ENCODE measurements at places on chromosomes 6 and 20.

GRCh38 chr6:19691465-19692167, 145.6 kb upstream of the ID4 start:
- DNase-seq: no peak

- no peak for DNase-seq
These were observed 46.0 kb upstream of the NXT1 start for GRCh38 chr20:23304616-23305015.

GRCh38 chr6:44117397-44118128, 9.7 kb downstream of the MRPL14 start:
- peak; percentile 62 for DNase-seq

DNA sequence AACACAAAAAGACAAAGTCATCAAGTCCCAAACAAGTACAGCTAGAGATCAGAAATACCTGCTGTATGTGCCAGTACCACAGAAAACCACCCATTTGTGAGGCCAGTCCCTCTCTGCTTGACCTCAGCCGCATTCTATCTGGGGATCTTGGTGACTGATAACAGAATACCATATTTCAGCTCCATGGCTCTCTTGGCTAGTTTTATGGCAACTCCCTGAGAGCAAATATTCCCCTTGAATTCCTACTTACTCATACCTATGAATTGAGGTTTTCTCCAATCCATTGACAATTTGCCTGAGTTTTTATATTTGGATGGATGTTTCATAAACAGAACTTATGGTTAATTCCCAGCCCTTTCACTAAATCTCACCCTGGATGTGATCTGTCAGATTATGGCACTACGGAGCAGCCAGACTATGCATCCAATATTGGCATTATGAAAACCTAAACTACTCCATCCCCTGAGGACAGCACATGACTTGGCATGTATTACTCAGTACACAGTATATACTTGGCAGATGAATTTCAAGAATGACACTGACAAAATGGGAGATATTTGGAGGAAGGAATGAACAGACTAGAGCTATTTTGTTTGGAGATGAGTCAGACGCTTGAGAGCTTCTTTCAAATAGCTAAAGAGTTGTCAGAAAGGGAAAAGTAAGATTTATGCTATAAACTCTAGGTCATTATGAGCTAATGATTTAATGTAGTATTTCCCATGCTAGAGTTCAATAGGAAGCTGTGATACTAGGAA, 95.7 kb downstream of the PRDM1 start:
- DNase-seq: peak; percentile 38

DNA sequence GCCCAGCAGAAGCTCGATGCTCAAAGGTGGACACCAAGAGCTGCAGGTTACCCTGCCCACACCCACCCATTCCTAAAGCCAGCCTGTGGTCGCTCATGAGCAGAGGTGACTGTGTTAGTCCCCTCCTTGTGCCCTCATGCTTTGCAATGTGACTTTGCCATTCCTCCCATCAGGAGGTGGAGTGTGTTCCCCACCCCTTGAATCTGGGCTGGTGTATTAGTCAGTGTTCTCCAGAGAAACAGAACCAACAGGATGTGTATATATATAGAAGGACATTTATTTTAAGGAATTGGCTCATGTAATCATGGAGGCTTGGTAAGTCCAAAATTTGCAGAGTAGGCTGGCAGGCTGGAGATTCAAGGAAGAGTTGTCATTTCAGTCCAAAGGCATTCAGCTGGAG, 54.4 kb upstream of the RNF24 start:
- no peak for DNase-seq

DNA sequence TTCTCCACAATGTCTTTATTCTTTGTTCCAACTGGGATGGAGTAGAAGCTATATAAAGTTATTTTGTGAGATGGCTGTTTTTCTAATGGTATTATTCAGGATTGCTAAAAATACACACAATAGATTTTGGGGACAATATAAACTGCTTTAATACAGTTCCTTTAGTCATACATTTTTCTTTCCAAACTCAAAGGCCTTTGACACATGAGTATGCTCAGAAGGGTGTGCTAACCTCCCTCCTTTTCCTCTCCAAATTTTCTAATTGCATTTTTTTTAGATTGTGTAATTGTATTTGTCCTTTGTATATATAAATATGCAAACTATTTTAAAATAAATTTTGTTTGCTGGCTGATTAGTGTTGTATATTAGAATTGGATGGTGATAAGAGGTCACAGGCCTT, 119.6 kb upstream of the FOXO3 start:
- DNase-seq: no peak

GRCh38 chr6:125932451-125932795, 24.1 kb upstream of the HINT3 start:
- no peak for DNase-seq

DNA sequence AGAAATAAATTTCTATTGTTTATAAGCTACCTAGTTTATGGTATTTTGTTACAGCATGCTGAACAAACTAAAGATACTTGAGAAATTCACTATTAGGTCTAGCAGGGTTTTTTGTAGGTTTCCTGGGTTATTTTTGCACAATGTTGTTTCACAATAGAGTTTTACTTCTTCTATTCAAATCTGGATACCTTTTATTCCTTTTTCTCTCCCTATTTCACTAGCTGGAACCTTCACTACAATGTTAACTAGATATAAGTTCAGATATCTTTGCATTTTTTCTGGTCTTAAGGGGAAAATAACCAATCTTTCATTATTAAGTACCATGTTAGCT, 237.7 kb upstream of the CITED2 start:
- DNase-seq: no peak

- DNase-seq: peak; percentile 45
These were observed 1.2 kb downstream of the PM20D2 start for GRCh38 chr6:89146718-89147700.

DNA sequence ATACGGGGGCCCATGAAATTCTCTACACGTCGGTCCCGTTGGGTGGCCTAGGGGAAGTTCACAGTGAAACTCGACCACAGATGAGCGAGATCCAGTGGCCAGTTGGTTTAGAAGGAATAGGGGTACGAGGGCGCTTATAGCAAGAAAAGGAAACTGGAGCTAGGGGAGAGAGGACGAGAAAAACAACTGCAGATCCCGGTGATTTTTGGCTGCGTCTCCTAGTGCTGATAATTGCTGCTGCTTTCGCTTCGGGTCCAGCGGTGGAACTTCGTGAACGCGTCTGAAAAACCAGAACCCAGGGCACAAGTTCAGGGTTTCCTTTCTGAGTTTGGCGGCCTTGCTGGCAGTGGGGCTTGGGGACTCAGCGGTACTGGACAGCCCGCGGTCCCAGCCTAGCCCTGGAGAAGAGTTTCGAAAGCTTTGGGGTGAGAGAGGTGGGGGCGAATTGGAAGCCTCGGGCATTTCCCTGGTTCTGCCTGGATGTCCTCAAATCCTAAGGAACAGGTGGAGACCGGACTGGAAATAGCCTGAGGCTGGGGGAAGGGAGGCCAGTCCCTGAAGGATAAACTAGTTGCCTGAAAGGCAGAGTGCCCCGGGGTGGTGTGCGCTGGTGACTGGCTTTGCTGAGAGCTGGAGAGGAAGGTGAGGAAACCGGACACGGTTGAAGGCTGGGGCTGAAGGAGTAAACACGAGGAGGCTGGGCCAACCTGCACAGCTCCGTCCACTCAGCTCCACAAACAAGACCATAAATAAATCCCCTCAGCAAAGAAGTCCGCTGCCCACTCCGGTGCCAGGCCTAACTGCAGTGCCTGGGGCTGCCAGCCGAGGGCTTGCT, 793 bp downstream of the GMPR start:
- peak; percentile 30 for DNase-seq

DNA sequence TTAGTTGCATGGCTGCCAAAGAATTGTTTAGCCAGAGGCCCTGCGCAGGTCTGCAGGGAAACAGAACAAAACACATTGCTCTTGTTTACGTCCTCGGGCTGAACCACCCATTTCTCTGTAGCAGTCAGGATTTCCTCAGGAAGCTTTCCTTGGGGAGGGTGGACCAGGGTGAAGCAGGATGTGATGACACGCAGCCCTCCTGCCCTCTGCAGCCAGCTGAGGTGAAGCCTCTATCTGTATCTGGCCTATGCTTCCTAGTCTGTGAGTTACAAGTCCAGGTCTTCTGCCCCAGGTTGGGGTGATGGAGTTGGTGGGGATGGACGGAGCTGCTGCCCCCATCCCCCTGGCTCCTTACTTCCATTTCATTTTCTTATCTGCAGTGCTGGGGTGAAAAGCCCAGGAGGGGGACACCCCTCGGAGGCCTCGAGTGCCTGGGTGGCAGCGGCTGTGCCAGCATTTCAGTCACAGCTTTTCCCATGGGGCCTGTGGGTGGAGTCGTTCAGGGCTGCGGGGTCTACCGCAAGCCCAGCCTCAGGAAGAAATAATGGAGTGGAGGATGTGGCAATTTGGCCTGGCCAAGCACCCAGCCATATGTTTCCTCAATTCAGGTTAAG, 24.9 kb downstream of the SASH1 start:
- peak; percentile 52 for DNase-seq

DNA sequence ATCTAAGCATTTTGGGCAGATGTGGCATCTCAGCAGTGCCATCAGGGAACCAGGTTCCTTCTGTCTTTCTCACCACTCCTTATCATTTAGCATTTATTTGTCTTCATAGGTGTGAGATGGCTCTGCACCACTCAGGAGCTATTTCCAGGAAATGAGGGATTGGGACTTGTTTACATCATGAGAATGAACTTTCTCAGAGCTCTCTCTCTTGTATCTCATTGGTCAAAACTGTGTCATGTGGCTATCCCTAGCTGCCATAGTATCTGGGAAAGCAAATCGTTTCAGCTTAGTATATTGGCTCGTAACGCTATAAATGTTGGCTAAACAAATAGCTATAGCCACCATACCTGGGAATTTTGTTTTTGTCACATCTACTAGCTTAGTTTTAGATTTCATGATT, 23.8 kb downstream of the PLCB4 start:
- no peak for DNase-seq

DNA sequence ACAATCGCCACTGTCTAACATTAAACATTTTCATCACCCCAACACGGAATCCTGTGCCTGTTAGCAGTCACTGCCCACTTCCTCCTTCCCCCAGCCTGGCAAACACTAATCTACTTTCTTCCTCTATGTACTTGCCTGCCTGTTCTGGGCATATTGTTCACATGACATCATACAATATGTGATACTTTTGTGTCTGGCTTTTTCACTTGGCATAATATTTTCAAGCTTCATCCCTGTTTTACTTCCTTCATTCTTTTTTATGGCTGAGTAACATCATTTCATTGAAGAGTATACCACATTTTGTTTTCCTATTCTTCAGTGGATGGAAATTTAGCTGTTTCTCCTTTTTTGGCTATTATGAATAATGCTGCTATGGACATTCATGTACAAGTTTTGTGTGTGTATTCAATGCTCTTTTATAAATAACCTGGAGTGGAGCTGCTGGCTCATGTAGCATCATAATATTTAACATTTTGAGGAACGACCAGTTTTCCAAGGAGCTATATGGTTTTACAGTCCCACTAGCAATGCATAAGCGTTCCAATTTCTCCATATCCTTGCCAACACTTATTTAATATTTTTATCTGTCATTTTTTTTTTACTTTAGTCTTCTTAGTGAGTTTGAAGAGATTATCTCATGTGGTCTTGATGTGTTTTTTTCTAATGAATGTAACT, 360.1 kb downstream of the HDGFL1 start:
- no peak for DNase-seq

DNA sequence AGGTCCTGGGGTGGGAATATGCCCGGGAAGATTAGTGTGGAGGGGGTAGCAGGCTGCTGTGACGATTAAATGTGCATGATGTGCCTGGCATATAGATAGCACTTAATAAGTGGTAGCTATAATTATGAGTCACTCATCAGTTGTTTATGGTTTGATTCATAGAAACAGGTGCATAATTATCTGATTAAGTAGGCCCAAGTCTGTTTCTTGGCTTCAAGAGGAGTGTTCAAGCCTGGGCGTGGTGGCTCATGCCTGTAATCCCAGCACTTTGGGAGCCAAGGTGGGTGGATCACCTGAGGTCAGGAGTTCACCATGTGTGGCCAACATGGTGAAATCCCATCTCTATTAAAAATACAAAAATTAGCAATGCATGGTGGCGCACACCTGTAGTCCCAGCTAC, 74.9 kb downstream of the QRSL1 start:
- DNase-seq: no peak

DNA sequence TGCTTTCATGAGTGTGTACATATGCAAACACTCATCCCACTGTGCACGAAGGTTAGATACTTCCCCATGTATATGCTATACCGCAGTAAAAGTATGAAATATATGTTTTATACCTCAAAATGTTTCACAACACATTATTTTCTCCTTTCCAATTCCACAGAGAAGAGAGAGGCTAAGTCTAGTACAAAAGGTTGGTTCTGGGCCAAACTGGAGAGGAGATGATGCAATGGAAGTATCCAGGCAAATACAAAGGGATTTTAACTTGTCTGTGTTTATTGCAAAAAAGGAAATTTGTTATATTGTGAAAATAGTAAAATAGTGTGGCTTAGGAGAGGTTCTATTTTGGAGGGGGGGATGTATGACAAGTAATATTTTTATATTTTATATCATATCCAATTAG, 112.6 kb downstream of the PLCB1 start:
- no peak for DNase-seq

DNA sequence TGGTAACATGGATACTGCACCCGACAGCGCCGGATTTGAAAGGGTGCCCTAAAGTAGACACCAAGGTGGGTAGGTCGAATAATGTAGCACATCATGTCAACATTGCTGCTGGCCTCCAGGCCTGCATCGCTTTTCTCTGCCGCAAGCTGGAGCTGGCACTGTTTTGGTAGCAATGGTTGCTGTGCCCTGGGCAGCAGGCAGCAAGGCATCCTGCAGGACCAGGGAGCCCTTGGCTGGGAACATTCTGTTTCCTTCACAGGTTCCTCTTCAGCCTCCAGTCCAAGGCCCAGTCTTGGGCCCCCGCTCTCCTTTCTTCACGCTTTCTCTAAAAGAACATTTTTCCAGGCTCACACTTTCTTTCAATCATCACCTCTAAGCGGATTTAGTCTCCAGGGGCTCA, 365.8 kb upstream of the JARID2 start:
- DNase-seq: no peak

DNA sequence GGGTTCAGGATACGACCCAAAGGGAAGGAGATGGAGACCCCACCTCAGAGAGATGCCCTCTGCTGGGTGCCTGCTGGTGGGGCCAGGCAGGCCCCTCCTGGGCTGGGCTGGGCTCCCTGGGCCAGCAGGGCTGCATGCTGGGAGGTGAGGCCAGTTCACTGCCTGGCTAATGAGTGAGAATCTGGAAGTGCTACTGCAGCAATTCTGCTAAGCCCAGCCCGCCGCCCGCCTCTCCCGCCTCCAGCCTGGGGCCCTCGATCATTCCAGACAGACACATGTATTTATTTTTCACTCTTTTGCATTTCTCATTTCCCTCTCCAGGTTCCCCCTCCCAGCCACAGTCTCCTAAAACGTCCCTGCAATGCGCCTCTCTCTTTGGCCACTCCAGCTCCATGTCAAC, 79.6 kb downstream of the CDH22 start:
- no peak for DNase-seq
